Prostate gland (tissue), 2 donors: ENCODE measurements at places on chromosomes 12 and 14.

- no peak overlapping the region for H3K4me3 ChIP-seq
- DNase-seq, result no peak
- no peaks in the 10 kb centered on the region for H3K27me3 ChIP-seq
- H3K27ac ChIP-seq, result no peak overlapping the region
Observed at GRCh38 chr12:89932954-89933353, 224.3 kb upstream of the ATP2B1 start.

DNA sequence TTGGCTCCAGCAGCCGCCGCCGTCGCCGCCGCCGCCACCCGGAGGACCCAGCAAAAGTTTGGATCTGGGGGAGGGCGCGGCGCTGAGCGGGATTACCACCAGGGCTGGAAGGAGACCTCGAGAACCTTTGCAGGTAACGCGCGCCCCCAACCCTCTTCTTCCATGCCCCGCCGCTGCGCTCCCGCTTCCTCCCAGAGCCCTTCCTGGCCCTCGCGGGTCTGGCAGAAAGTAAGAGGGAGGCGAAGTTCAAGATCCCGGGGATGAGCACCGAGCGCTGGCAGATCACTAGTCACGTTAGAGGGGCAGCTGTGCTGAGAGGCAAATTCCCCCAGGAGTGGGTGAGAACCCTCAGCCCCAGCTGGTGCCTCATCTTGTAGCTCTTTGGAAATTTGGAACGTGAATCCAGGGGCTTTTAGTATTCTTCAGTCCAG is 3.9 kb downstream of the FLRT2 start:
- DNase-seq, result no peak
- H3K27me3 ChIP-seq, result peaks cover 17% of the 10 kb centered on the region
- H3K4me3 ChIP-seq, result peak overlapping the region; percentile 42
- H3K4me1 ChIP-seq, result no peaks in the 10 kb centered on the region

GRCh38 chr12:26441434-26441833 is 246.1 kb downstream of the SSPN start:
- no peaks in the 10 kb centered on the region for H3K27me3 ChIP-seq
- H3K4me1 ChIP-seq, result no peaks in the 10 kb centered on the region
- no peak overlapping the region for H3K27ac ChIP-seq

DNA sequence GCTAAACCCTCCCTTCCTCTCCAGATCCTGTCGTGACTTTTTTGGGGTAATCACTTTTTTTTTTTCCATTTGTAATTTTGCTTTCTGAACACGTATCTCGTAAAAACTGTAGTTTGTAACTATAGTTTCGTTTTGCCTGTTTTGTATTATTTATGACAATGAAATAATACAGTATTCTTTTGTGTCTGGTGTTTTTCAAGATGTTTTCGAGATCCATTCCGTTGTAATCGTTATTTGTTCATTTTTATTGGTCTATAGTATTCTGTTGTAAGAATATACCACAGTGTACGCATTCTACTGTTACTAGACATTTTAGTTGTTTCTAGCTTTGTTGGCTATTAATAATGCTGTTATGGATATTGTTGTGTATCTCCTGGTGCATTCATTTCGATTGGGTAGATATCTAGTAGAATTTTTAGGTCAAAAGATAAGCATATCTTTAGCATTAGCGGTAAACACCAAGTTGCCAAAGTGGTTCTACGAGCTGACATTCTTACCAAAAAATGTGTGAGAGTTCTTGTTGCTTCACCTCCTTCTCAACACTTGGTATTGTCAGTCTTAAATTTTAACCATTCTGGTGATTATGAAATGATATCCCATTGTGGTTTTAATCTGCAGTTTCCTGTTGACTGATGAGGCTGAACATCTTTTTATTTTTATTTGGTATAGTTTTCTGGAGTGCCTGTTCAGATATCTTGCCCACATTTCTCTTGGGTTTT is 92.3 kb upstream of the EVL start:
- no peaks in the 10 kb centered on the region for H3K36me3 ChIP-seq
- H3K27ac ChIP-seq, result peak overlapping the region; percentile 58
- H3K4me3 ChIP-seq, result peak overlapping the region; percentile 89
- no peak for DNase-seq

- no peak overlapping the region for H3K4me3 ChIP-seq
- no peaks in the 10 kb centered on the region for H3K27me3 ChIP-seq
- H3K27ac ChIP-seq, result no peak overlapping the region
- H3K4me1 ChIP-seq, result no peaks in the 10 kb centered on the region
Observed at GRCh38 chr12:127760996-127761395, 506.0 kb upstream of the TMEM132C start.

DNA sequence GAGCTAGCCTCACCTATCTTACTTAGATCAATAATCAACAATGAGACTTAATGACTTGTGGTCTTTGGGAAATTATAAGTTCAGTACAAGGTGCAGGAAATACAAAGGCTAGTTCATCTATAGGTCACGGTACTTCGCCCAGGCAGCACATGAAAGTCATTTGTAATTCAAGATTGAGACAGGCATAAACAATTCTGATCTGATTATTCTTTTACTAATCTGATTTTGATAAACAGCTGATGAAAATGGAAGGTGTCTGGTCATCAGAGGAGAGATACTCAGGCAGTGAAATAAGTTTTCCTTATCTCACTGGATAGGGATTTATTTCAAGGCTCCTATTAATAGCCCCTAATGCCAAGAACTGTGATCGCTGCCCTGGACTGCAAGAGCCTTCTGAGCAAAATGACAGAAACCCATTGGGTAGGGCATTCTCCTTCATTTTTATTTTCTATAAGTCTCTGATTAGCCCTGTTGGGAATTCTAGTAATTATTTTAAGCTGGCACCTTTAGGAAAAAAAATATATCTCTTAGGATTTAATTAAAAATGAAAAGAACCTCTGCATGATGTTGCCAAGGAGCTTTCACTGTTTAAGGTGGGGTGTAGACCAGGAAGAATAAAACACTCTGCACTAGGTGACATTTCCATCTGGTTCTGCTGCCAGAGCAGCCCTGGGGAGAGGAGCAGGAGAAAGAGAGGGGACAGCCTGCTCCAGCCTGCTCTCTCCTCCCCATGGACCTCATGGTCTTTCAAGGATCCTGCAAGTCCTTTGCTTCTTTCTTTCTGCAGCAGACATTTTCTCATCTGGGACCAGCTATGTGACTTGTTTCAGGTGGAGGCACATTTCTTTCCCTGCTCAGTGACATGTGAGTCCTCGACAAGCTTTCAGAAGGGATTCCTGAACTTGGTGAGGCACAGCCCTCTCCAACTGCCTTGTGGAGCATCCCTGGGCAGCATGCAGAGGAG is 44.8 kb downstream of the SSPN start:
- H3K27me3 ChIP-seq, result no peaks in the 10 kb centered on the region
- no peaks in the 10 kb centered on the region for H3K36me3 ChIP-seq
- DNase-seq, result no peak
- H3K4me1 ChIP-seq, result no peaks in the 10 kb centered on the region
- H3K4me3 ChIP-seq, result no peak overlapping the region

- DNase-seq, result no peak
- H3K27ac ChIP-seq, result peak overlapping the region; percentile 45
- no peaks in the 10 kb centered on the region for H3K4me1 ChIP-seq
Observed at GRCh38 chr14:101791919-101792572, 30.5 kb downstream of the PPP2R5C start.

- no peak overlapping the region for H3K4me3 ChIP-seq
- H3K4me1 ChIP-seq, result no peaks in the 10 kb centered on the region
- no peaks in the 10 kb centered on the region for H3K36me3 ChIP-seq
- no peak for DNase-seq
Observed at GRCh38 chr12:130087222-130087621, 75.0 kb upstream of the FZD10 start.

GRCh38 chr12:12214201-12214600 is 52.6 kb downstream of the LRP6 start:
- H3K4me3 ChIP-seq, result no peak overlapping the region
- no peak for DNase-seq
- no peaks in the 10 kb centered on the region for H3K4me1 ChIP-seq
- no peak overlapping the region for H3K27ac ChIP-seq
- no peaks in the 10 kb centered on the region for H3K36me3 ChIP-seq

DNA sequence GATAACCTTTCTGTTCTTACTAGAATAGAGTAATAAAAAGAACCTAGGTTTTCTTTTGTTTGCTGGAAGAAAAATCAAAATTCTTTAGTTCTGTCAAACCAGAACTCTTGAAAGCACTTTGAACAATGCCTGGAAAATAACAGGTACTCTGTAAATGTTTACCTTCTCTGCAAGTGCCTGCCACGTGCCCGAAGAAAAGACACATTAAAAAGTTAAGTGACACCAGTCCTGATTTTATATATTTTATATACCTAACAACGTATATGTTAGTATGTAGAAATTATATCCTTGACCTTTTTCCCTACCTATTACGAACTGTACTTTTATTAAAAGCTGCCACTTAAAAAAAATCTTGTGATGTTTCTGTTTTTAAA is 976 bp downstream of the THAP2 start:
- peak overlapping the region; percentile 97 for H3K27ac ChIP-seq
- DNase-seq, result no peak
- H3K36me3 ChIP-seq, result no peaks in the 10 kb centered on the region
- peak overlapping the region; percentile 83 for H3K4me3 ChIP-seq
- no peaks in the 10 kb centered on the region for H3K4me1 ChIP-seq
- no peaks in the 10 kb centered on the region for H3K27me3 ChIP-seq

GRCh38 chr12:101803978-101804377 is 26.8 kb downstream of the GNPTAB start:
- no peaks in the 10 kb centered on the region for H3K27me3 ChIP-seq
- H3K4me3 ChIP-seq, result no peak overlapping the region
- no peak for DNase-seq

- H3K4me3 ChIP-seq, result no peak overlapping the region
- no peaks in the 10 kb centered on the region for H3K36me3 ChIP-seq
- H3K27me3 ChIP-seq, result no peaks in the 10 kb centered on the region
Observed at GRCh38 chr14:51954657-51955056, 34.7 kb upstream of the RTRAF start.

GRCh38 chr12:44525806-44526654 is 350.1 kb downstream of the NELL2 start:
- no peaks in the 10 kb centered on the region for H3K27me3 ChIP-seq
- no peaks in the 10 kb centered on the region for H3K4me1 ChIP-seq
- DNase-seq, result no peak
- no peaks in the 10 kb centered on the region for H3K36me3 ChIP-seq
- no peak overlapping the region for H3K4me3 ChIP-seq
